Putamen (tissue), 1 donor: ENCODE measurements at places on chromosomes 1 and 21.

DNA sequence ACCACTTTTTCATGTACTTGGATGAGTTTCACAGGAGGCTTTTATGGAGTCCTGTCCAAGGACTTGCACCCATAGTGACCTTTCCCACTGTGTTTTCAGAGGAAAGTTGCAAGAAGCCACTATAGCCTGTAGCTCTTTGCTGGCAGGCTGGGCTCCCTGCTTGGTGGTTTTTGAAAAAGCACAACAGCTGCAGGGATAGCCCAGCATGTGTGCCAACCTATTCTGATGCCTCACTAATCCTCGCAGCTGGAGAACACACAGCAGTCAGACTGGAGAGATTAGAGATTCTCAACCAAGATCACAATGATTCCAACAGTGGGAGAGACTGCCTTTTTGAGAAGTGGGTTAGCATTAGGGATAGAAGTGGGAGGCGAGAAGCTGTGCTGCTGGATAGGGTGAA lies 24.1 kb upstream of the ARHGEF11 start:
- DNase-seq = no peak

GRCh38 chr1:158989424-158989823 lies 20.3 kb upstream of the IFI16 start:
- DNase-seq = no peak

GRCh38 chr1:177927021-177927596 lies 42.7 kb downstream of the SEC16B start:
- no peak for DNase-seq

DNA sequence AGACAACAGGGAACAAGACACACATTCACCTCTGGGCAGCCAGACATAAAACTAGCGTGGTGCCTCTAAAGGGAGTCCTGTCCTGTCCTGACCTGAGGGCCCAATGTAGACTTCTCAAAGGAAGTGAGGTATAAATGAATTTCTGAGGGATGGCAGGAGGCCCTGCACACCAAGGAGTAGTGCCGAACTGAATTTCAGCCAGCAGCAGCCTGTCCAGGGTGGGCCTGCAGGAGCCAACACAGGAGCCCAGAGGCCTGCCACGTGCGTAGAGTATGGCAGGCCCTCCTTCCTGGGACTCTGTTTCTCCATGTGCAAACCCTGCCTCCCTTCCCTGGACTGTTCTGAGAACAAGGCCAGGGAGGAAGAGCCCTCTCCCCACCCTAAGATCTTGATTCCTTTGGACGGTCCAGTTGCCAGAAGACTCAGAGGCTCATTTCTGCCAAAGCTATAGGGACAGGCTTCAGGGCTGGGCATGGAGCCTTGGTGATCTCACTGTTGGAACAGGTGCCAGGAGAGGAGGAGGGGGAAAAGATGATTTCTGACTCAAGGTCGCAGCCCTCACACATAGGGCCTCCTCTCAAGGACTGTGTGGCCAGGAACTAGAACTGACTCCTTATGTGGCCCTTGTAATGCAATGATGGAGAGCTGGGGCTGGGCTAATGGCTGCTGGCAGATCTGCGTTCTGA lies 1.8 kb upstream of the FABP3 start:
- DNase-seq = no peak

GRCh38 chr1:24186993-24187790 lies at the start of gene IFNLR1:
TSS of gene IFNLR1 (minus strand) at chr1:24187289. CDS start at chr1:24187248, 41 bp downstream.
- no peak for DNase-seq

GRCh38 chr1:162019446-162019845 lies 4.2 kb downstream of the OLFML2B start:
- no peak for DNase-seq

DNA sequence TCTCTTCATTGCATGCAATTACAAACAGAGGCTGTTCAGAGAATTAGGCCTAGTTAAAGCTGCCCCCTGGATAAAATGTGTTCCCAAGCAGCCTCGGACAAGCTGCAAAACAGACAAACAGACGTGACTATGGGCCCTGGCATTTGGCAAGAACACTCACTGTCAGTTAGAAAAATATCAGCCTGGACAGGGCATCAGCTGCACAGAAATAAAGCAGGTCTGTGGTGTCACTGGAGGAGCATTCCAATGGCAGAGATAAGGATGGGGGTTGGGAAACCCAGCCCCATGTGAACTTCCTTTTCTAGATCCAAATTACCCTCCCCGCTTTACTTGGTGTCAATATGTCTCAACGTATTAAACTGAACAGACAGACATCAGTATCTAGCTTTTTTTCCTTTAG lies 177.1 kb downstream of the GPATCH2 start:
- no peak for DNase-seq

DNA sequence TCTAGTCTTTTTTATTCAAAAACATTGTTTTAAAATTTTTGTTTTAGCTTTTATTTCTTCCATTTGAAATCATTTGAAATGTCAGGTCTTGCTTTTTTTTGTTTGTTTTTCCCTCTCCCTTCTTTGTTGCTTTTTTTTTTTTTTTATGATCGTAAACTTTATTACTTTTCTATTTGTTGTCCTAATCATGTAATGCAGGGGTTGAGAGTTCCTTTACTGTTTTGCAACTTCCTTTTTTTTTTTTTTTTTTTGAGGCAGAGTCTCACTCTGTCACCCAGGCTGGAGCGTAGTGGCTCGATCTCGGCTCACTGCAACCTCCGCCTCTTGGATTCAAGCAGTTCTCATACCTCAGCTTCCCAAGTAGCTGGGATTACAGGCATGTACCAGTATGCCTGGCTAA lies 24.8 kb downstream of the IVNS1ABP start:
- DNase-seq = no peak

- no peak for DNase-seq
Observed at GRCh38 chr1:55052221-55053142, 13.1 kb downstream of the PCSK9 start.

- no peak for DNase-seq
Observed at GRCh38 chr1:109475261-109475660, 8.4 kb upstream of the ATXN7L2 start.

DNA sequence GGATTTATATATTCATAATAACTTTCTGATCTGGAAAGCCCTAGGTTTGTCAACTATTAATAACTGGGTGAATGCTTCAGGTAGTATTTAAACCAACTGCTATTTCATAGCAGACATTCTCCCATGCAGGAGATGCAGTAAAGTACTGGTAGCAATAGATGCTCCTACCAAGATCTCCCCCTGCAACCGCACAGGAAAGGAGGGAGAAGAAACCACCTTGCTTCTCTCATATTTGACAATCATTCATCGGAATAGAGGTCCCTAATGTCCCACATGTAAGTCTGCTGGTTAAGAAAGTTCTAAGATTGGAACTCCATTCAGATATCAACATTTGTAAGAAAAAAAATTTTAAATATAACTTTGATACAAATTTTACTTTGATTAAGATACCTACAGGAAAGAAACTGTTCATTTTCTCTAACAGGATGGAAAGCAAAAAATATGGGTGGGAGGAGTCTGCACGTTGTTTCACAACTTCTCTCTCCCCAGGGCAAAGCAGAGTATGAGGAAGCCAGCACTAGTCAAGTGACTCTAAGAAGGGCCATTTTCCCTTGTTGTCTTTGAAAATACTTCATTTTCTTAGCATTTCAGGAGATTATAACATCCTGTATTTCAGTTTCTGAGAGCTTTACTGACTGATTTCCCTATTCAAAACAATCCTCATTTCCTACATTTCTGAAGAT lies at the start of gene PYHIN1:
TSS of gene PYHIN1 (plus strand) at position 498 of the 683 bp plus-strand sequence. CDS start 5,359 bp downstream, outside the sequence.
- no peak for DNase-seq

DNA sequence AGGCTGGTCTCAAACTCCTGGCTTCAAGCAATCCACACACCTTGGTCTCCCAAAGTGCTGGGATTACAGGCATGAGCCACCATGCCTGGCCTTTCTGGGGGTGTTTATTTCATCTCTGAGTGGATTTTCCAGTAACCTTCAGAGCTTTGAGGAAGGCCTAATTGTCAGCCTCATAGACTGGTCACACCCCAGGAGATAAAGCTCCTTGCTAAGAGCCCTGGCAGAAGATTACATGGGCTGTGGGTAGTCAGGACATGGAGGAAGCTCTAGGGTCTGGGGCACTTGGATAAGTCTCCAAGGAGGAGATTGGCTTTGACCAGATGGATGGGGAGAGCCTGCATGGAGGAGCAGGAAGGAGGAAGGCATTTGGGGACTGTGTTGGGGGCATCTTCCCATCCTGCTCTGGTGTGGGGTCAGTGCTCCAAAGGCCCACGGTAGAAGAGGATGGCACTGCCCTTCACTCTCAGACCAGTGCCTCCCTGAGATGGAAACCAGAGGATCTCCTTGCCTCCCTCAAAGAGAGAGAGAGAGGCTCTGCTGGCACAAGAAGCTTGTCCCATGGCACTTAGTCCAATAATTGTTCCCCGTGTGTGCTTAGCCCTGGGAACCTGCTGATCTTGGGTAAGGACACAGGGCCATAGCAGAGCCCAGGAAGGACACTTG lies 14.7 kb upstream of the GSTM4 start:
- no peak for DNase-seq

- peak; percentile 62 for DNase-seq
Observed at GRCh38 chr1:201552941-201553351, 14.0 kb downstream of the NAV1 start.

- DNase-seq = peak; percentile 41
Observed at GRCh38 chr1:203557390-203557789, 63.4 kb downstream of the OPTC start.

GRCh38 chr1:56506951-56507491 lies 72.3 kb downstream of the PLPP3 start:
- no peak for DNase-seq

- no peak for DNase-seq
Observed at GRCh38 chr1:12542616-12543592, 75.1 kb downstream of the DHRS3 start.

DNA sequence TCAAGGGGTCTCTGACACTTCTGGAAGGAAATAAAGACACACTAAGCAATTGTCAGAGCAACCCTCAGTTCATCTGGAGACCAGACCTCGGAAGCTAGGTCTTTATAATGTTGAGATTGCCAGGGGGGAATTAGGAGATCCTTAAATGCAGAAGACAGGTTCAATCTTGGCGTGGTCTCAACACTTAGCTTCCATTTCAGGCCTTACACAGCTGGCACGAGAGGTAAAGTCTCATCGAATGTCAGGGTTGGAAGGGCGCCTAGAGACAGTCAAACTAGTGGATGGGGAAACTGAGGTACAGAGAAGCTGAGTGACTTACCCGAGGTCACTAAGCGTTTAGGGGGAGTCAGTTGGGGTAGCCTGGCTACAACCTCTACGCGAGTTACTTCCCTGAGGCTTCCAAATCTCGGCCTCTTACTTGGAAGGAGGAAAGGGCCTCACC lies 562 bp upstream of the EPB41 start:
- DNase-seq = no peak

DNA sequence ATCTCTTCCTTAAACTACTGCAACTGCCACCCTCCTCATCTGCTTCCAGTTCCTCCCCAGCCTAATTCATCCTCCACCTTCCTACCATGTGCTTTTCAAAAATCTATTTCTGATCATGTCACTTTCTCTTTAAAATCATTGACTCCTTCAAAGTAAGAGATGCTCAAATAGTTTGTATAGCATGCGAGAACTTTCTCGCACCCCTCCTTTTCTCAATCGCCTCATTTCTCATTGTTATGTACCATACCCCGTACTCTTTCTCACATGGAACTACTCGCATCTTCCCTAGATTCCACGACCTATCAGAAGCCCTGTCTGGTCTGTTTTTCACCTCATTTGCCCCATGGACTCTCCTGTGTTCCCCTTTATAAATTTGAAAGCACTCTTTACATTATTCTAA lies 238.2 kb downstream of the NRIP1 start:
- no peak for DNase-seq

DNA sequence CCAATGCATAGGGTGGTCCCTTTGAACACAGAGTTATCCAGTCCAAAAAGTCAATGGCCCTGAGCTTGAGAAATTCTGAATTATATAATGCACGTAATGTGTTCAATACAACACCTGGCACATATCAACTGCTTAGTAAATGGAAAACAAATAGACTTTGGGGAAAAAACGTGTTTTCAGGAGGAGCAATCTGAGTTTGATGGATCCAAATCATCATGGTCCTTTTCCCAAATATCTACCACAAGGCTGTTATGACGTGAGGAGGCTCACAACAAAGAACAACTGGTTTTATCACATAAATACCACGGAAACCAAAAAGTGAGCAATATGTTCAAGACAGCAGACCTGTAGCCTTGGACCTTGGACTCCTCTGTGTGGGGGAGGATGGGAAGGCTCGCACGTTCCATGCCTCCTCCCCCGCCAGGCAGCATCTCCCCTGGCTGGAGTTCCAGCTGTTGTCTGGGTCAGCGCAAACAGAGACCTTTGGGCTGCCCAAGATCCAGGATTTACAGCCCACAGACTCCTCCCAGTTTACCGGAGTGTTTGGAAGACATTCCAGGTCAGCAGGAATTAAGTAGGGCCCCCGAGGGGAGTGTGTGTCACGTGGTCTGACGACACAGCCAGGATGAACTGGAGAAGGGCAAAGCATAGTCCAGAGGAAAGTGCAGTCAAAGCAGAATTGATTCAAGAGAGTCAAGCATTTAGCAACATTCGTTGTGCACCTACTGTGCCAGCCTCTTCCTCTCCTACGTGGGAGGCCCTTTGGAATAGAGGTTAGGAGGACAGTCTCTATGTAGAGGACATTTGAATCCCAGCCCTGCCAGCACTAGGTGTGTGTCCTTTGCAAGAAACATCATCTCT lies 32.2 kb upstream of the MED18 start:
- no peak for DNase-seq

GRCh38 chr1:193555662-193556441 lies 369.4 kb upstream of the B3GALT2 start:
- no peak for DNase-seq

DNA sequence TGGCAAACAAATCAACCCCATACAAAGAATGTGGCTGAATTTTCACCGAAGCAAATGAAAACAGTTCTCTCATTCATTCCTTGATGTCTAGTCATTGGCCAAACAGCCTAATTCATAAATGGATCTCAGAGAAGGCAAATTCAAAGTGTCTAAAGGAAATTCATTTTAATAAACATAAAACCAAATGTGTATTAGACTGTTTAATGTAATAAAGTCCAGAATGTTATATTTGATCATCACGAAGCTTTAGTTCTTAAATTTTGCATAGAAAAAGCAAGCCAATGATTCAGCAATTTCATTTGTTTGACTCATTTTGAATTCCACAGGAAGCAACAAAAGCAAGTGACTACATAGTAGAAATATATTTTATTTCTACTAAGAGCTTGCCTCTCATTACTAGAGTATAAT lies 379.2 kb upstream of the ADAMTS5 start:
- no peak for DNase-seq

GRCh38 chr1:52263153-52263910 lies 102.7 kb downstream of the CC2D1B start:
- no peak for DNase-seq

DNA sequence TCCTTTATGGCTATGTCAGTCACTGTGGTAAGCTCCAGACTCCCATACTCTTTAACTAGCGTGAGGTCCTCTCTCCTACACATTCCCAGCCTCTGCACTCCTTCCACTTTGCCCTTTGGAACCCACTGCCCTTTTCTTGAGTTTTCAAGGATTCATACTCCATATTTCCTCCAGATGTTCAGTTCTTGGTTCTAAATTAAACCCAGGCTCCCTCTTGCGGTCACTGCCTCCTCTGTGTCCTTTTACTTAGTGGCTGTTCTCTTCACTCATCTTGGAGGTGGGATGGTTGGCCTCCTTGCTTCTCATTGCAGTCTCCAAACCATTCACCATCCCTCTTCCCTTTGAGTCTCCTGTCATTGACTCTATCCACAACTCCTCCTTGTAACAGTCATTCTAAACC lies 208.1 kb downstream of the TGFB2 start:
- DNase-seq = no peak
